Aorta (tissue), 5 donors: ENCODE measurements at places on chromosomes 7 and 10.

GRCh38 chr7:22865602-22865960 is 42.9 kb upstream of the TOMM7 start:
- no peak for DNase-seq

- no peak for DNase-seq
These were observed 522.4 kb downstream of the PARD3 start for GRCh38 chr10:34292675-34293074.

DNA sequence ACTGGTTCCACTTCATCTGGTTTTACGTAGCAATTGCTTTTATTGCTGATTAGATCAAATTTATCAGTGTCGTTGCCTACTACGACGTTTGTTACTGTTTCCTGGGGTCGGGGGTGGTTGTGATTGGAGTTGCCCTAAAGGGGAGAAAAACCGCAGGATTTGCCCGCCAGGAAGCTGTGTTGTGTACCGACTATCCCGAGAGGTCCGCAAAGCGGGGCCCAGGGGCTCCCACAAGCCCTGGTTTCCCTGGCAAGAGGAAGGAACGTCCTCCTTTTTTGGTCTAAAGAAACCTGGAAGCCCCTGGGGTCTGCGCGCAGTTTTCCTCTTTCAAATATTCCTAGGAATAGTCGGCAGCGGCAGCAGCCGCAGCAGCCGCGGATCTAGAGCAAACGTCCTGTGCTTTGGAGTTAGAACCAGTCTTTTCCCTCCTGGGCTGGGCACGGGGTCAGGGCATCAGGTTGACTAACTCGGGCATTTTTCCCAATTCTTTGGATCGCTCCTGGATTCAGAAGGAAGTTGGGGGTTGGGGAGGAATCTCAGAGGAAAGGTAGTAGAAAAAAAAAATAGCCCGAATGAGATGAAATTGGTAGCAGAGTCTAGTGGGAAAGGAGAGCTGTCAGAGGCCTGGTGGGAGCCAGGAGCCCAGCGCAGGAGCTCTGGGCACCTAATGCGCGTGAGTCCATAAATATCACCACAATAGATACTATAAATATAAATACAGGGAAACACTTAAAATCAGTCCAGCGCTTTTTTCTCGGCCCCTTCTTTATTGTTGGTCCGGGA is 4.6 kb downstream of the VAX1 start:
- no peak for DNase-seq

- no peak for DNase-seq
These were observed 12.5 kb upstream of the ARPC1A start for GRCh38 chr7:99313204-99313573.

DNA sequence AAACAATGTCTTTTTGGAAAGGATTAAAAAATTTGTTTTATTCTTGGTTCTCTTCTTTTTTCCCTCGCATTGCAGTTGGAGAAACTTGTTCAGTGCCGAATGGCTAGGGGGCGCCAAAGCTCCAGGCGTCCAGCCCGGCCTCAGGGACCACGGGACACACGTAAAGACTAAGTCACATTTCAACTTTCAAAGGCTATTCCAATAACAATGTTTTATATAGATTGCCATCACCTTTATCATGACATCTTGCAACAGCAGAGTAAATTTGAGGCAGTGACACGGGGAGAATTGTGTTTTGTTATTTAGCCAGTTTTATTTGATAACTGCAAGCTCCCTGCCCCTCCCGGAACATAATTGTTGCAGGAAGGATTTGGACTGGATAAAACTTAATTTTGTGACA is 2.2 kb upstream of the IGFBP3 start:
- DNase-seq = peak; percentile 86

DNA sequence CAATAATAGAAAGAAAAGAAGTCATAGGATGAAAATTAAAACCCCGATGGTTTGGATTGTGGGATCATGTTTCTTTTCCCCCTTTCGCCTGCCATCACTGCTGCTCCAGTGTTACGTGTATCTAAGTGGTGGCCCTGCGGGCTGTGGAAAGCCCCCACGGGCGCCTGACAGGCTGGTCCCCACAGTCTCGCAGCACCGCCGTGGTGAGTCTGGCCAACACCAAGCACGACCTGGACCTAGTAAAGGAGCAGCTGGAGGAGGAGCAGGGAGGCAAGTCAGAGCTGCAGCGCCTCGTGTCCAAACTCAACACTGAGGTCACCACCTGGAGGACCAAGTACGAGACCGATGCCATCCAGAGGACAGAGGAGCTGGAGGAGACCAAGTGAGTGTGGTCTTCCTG is 19.5 kb downstream of the MYH16 start:
- no peak for DNase-seq

- no peak for DNase-seq
These were observed 55.1 kb upstream of the PTPN12 start for GRCh38 chr7:77482015-77482414.

GRCh38 chr10:118547282-118547681 is 48.2 kb downstream of the PRLHR start:
- DNase-seq = no peak

- DNase-seq = no peak
These were observed 2.2 kb downstream of the OPTN start for GRCh38 chr10:13102002-13102794.

- DNase-seq = peak; percentile 99
These were observed 356 bp upstream of the NDUFB2 start for GRCh38 chr7:140696024-140696679.

- DNase-seq = no peak
These were observed 38.2 kb upstream of the SLC26A4 start for GRCh38 chr7:107622429-107622828.

GRCh38 chr10:44161184-44161583 is 223.7 kb downstream of the CXCL12 start:
- no peak for DNase-seq

DNA sequence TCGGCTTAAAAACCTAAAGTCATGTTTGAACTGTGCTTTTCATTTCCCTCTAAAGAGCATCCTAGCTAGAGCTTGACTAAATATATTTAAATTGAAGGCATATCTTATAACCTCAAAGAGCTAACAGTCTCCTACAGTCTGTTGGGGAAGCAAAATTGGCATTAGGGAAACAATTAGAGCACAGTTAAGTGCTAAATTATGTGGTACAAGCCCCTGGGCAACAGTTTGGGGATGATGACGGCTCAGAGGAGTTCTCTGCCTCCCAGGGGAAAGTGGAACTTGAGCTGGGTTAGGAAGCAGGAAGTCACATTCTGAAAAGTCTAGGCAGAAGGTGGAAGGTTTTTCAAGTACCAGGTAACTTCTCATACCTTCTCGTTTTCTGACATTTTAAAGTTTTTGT is 18.6 kb upstream of the GOT1 start:
- no peak for DNase-seq

DNA sequence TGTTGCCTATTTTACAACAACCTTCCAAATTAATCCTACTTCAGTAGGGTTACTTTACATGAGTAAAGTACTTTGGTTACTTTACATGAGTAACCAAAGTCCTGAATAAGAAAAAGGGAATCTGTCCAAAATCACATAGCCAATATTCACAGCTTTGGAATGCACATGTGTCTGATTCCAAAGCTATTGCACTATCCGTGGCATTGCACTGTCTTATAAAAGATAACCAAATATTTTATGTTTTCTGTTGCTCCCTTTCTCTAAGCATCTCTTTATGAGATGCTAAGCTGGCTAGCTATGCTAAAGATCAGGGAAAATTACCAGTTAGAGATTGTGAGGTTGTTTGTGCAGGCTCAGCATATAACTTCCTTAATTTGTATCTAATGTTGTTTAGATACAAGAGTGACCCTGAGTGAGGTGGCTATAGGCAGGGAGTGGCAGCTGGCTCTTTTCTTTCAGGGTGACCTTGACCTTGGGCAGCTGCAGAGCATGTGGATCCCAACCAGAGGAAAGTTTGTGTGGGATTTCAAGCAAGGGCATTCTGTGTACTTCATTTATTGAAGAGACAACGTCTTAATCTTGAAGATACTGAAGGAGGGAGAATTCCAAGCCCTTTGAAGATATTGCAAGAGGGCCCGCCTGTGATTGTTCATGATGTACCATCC is 366.1 kb upstream of the ANKRD30A start:
- DNase-seq = no peak

- DNase-seq = no peak
These were observed 100.7 kb downstream of the ST8SIA6 start for GRCh38 chr10:17353568-17354300.

DNA sequence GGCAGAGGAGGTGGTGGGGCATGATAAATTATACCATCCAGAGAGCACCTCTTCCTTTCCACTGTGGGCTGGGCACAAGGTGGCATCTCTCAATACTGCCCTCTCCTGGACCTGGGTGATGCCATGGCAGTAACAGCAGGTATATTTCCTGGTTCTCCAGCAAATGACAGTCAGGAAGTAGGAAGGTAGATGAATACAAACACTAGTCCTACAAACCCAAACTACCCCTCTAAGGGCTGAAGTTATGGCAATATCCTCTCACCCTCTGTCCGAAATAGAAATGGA is 1004.9 kb downstream of the KCNMA1 start:
- no peak for DNase-seq

GRCh38 chr10:83357004-83357403 is 782.3 kb upstream of the GHITM start:
- no peak for DNase-seq

- DNase-seq = no peak
These were observed at the start of gene PFKP for GRCh38 chr10:3067118-3067858. Gene PFKP (plus strand): TSS chr10:3067548. CDS start chr10:3067596, 48 bp downstream.

GRCh38 chr7:42167206-42167605 is 69.8 kb downstream of the GLI3 start:
- DNase-seq = no peak

DNA sequence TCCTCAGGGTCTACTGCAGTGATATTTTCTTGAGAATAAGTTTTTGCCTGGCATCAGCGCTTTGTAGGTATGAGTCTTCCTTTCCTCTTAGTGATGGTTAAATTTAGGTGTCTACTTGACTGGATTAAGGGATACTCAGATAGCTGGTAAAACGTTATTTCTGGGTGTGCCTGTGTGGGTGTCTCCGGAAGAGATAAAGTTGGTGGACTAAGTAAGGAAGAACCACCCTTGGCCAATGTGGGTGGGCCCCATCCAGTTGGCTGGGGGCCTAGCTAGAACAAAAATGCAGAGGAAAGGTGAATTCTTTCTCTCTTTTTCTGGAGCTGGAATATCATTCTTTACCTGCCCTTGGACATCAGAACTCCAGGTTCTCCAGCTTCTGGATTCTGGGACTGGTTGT is 138.8 kb downstream of the ADCYAP1R1 start:
- no peak for DNase-seq

- no peak for DNase-seq
These were observed 15.5 kb downstream of the SHTN1 start for GRCh38 chr10:116989439-116989838.

- no peak for DNase-seq
These were observed 37.7 kb downstream of the CAMK2B start for GRCh38 chr7:44287488-44288380.

DNA sequence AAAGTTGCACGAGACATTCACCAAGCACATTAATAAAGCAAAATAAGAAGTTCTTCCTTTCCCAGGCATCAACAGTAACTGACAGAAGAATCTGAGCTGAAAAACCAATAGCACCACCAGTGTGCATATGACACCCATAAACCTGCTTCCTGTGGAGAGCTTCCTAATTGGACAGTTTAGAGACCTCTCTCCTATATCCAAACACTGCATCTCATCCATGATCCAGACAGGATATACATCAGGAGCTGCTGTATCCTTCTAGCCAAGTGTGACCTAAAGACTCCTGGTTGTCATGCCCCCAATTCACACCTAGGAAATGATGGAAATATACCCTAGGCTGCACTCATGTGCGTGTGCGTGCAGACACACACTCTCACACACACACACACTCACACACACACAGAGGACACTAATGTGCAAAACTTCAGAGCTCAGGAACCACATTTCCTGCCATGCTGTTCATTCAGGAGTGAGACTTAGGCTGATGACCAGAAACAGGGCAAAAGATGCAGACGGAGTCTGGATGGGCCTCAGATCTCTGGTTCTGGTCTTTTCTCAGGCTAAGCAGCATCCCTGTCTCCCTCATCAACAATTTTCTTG is 58.0 kb downstream of the MAP3K8 start:
- DNase-seq = no peak

- DNase-seq = no peak
These were observed 214.9 kb upstream of the ZMIZ1 start for GRCh38 chr10:78853864-78854263.

- DNase-seq = no peak
These were observed 368.9 kb downstream of the PLXDC2 start for GRCh38 chr10:20185116-20185515.

- DNase-seq = no peak
These were observed 798.1 kb downstream of the GATA3 start for GRCh38 chr10:8852546-8852945.

DNA sequence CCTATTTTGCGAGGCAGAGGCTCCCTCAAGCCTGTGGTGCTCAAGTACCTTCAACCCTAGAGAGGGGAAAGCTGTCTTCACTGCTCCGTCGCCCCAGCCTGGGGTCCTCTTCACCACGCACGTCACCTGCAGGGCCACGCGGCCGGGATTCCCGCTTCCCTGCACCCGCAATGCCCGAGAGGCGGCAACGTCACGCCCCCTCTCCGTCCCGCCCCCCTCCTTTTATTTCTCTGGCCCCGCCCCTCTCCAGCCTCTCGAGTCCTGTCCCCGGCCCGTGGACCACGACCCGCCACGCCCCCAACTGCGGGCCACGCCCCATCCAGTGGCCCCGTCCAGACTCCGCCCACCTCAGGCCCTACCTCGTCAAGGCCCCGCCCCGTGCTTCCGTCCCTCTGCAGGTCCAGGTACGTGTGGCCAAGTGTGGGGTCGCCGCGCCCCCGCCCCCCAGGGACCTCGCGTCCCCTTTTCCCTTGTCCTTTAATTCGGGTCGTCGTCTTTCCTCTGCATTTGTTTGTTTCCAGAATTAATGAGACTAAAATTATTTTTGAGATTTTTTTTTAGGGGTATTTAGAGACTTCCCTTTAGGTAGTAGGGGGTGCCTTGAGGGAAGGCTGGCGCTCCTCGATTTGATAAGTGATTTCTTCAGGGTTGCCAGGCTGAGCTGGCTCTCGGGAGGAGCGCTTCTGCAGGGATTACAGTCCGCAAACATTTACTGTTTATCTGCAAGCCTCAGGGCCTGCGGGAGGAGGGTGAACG is 69.8 kb upstream of the BAIAP2L1 start:
- DNase-seq = peak; percentile 51
